CD4-positive, alpha-beta T cell treated with Interleukin-10 for 1 hour (primary cell): ENCODE measurements at places on chromosomes 1 and 21.

- no peak for DNase-seq
Observed at GRCh38 chr1:171814692-171815091, 26.6 kb upstream of the DNM3 start.

DNA sequence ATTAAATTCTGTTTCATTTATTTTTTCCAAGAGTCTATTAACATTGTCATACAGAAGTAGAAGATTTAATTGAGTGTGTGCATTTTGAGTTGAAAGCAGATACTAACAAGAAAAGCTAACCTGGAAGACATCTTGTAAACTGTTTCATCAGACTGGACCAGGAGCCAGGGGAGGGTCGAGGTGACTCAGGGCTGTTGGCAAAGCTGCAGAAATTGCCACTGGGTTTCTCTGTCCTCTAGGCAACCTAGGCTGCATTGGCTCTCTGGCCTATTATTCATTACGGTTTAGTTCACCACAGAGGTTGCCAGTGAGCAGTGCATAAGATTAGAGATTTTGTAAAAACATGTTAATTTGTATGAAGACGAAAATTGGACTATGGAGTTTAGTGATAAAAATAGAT is 27.5 kb downstream of the ERG start:
- no peak for DNase-seq

DNA sequence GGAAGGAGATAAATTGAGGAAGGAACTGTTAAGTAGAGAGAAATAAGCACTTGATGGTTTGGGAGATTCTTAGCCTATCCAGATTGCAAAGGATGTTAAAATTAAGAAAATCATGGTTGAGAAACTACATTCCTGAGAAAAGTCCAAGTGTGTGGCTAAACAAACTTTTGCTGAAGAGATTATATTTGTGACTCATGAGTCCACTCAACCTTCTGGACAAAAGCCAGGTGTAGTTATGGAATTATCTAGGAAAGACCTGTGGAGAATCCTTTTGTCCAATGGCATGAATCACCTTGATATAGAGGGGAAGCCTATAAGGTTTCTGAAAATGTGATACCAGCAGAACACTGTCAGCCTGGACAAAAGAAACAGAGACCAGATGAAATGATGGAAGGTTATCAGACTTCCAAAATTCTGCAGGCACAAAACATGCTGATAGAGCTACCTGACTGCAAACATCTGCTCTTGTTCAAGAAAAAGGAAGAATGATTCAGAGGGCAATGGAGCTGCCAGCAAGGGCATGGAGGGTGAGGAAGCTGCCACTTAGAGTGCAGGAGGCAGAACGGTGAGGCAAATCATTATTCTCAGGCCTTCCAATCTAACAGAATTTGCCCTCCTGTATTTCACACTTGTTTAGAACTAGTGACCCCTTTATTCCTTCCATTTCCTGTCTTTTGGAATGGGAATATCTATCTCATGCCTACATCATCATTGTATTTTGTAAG is 300.6 kb upstream of the PRMT6 start:
- DNase-seq: no peak

DNA sequence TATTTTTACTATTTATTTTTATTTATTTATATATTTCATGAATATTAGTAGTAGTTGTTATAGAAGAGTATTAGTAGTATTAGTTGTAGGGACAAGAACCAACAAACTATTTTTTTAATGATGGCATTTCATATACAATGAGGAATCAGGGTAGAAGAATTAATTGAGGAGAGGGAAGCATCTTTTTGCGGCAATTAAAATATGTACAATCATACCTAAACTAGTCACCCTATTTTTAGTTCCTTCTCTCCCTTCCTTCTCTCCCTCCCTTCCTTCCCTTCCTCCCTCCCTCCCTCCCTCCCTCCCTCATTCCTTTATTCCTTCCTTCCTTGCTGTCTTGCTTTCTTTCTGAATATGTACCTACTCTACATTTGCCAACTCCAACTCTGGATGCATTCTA is 189.8 kb downstream of the GRIK1 start:
- no peak for DNase-seq

- no peak for DNase-seq
Observed at GRCh38 chr21:27570306-27570868, 603.5 kb upstream of the ADAMTS5 start.

DNA sequence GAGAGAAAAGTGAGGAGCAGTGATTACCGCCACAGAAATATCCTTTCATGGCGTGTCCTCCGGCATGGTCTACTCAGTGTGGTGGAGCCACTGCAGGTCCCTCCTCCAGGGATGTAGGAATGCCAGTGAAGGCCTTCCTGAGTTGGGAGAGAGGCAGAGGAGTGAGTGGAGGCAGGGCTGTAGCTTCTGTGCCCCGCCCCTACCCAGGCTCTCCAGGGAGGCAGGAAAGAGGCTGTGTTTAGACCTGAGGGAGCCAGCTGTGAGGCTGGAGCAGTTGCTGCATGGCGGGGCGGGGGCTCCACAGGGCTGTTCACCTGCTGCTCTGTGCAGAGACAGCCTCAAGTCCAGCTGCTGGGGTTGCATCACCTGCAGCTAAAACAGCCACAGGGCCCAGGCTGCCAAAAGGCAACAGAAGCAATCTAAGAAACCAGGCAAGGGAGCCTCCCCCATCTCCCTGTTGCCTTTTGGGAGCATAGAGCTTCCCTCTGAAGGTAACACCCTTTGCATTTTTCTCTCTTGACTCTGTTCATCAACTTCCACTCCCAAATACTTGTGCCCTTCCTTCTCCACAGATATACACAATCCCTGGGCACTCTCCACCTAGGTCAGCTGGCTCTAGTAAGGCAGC is 801 bp upstream of the ANXA9 start:
- DNase-seq: no peak

DNA sequence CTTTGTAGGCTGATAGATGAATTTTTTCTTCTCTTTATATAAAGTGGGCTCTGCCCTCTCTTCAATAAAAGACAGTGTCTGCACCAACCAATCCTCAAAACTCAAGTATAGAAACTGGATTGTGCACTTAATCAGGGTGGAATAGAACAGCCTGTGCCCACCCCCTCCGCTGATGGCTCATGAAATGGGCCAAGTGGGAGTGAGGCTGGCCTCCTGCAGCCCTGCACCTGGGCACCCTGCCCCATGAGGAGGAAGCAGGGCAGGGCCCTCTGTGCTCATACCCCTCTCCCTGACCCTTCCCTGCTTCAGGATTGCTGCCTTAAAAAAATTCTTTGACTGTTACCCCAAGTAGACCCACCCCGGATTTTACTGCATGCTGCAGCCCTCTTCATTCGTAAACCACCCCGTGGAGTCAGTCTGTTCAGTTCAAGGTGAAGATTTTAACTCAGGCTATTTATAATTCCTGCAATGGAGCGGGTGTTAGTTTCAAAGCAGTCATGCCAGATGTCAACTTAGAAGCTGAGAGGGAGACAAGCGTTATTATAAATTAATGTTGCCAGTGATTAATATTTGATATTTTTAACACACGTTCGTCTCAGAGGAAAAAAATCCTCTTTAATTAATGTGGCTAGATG is 15.8 kb downstream of the PROK1 start:
- no peak for DNase-seq

DNA sequence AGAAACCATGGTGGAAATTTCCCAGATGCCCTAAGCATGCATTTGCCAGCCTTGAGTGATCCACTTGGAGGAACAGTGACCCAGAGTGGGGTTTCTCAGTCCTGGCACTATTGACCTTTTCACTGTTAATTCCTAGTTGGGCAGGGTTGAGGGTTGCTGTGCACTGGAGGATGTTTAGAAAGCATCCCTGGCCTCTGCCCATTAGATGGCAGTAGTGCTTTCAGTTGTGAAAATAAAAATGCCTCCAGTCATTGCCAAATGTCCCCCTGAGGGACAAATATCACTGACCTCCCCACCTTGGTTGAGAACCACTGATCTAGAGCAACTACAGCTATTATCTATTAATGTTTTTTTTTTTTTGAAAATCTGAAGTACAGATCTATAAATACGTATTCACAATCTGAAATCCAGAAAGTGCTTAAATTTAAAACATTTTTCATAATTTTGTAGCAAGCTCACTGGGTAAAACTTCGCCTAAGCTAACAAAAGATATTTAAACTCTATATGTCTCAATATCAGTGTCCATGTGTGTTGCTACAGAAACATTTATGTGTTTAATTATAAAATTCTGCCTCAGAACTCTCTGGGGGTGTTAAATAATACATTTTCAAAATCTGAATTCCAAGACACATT is 27.3 kb downstream of the F3 start:
- DNase-seq: no peak

DNA sequence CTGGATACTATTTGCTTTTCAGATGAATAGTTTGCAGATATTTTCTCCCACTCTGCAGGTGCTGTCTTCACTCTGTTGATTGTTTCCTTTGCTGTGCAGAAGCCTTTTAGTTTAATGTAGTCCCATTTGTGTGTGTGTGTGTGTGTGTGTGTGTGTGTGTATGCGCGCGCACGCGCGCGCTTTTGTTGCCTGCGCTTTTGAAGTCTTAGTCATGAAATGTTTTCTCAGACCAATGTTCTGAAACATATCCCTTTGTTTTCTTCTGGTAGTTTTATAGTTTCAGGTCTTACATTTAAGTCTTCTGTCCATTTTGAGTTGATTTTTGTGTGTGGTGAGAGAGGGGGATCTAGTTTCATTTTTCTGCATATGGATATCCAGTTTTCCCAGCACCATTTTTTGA is 63.5 kb downstream of the XPR1 start:
- no peak for DNase-seq

- DNase-seq: no peak
Observed at GRCh38 chr1:77541162-77541545, 141.3 kb downstream of the ZZZ3 start.

GRCh38 chr21:36976228-36976861 is 9.9 kb upstream of the HLCS start:
- no peak for DNase-seq

DNA sequence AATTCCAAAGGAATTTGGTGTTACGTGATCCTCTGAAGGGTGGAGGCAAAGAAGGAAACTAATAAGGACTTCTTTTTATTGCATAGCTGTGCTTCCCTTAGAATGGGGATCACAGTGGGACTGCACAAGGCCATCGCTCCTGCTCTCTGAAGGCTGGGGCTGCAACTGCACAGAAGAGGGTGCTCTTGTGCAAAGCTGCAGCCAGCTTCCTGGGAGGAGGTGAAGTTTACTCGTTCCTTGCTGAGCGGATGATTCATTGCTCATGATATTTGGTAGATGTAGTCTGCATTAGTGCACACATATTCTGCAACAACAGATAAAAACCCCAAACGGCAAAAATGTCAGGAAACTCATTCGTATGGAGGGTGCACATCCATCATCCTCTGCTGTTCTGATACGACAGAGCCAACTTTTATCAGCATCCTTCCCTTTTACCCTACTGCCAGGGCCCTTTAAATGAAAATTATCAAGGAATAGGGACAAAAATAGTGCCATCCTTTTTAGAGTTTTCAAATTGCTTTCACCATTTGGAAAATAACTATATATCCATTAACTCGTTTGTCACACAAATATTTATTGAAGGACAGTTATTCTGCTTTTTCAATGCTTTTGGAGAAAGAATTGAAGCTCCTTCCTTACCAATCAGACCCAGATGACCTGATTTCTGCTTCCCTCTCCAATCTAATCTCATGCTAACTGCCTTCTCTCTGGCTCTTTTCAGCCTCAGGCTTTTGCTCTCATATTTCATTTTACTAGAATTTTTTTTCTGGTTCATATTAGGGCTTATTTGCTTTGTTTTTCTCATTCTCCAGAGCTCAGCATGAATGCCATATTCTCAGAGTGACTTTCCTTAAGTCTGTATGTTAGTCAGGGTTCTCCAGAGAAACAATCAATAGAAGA is 263.6 kb downstream of the DUSP10 start:
- peak; percentile 56 for DNase-seq

DNA sequence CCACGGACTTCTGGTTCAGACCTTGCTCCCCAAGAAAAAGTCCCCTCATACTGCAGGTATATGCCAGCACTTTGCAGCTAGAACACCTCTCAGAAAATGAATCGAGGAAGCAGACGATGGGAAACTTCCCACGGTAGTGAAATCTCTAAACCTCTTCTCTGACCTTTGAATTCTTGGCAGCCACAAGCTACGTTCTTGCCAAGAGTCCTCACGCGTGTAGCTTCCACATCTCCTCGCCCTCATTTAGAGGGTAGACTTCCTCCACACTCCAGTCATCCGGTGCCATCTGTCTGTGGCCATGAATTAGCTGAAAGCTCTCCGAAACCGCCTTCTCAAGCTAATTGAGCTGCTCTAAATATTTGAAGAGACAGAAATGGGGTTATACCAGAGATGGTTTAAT is 127.8 kb downstream of the RGS7 start:
- DNase-seq: no peak

DNA sequence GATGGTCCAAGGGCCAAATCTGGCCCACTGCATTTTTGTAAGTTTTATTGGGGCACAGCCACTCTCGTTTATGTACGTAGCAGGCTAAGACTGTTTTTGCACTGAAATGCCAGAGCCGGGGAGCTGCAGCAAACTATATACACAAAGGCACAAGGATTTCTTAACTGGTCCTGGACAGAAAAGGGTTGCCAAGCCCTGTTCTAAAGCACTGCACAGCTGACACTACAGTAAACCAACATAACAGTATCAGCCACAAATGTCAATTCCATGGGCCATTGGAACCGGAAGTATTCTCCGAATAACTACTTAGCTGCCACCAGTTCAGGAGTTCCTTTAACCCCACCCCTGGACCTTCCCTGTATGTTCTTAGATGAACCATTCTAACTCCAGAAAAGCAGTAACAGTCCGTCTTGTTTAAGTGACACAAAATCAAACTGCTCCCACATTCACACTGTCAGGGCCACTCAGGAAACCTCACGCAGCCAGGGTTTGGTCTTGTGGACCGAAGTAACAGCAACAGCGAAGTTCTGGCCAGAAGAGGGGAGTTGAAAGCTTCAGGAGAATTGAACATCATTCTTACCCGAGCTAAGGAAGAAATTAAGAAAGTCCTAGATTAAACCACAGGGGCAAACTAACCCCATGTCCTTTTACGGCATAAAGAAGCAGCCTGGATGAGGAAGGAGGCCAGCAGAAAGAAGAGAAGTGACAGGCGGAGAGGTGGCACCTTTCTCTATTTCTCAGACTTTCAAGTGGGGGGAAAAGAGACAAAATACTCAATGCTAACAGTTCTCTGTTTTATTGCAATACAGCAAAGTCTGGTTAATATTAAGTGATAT is 49.2 kb downstream of the COQ8A start:
- DNase-seq: no peak

DNA sequence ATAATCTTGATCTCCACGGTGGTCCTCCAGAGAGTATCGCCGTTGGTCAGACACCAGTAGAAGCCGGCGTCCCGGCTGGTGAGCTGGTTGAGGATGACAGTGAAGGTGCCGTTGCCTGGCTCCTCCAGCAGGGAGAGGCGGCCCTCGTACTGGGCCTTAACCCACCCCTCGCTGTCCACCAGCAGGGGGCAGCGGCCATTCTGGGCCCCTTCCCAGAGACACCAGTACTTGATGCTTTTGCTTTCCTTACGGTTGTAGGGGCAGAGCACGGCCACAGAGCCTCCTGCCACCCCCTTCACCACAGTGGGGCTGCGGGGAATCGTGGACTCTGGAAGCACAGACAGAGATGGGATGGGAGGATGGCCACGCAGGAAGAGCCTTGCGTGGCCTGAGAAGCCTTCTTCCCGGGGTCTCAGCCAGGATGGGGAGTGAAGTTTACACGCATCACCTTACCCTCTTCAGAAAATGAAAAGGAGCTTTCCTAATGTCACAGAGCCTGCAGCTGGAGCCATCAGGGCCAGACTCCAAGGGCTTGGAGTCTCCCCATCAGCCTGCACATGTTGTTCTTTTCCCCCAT is 10.7 kb downstream of the PIGR start:
- peak; percentile 46 for DNase-seq
